ENCODE measurements at places on chromosomes 7 and 10.
A peak's percentile ranks its signal among the peaks of the same experiment; 100 is the strongest.

- DNase-seq, result no peak
Observed at GRCh38 chr7:28615091-28615490, 202.8 kb downstream of the CREB5 start.

DNA sequence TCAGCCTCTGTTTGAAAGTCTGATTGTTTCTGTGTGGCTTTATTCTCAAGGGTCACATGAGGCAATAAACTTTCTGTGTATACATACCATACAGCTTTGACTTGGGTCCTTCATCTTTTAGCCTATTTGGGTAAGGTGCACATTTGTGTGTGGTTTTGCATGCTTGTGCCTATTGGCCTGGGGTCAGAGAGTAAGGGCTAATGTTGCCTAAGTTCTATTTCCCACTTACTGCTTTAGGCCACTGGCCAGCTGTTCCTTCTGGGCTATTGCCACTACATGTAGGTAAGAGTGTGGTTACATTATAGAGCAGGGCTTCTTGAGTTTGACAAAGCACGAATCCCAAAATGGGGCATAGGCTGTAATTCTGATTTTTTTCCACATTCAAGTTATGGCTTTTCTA lies 21.8 kb downstream of the BBIP1 start:
- no peak for DNase-seq

GRCh38 chr7:36390199-36391090 lies 783 bp downstream of the ANLN start:
- peak; percentile 81 for DNase-seq

- DNase-seq, result no peak
Observed at GRCh38 chr10:78537018-78537417, 503.4 kb downstream of the RPS24 start.

DNA sequence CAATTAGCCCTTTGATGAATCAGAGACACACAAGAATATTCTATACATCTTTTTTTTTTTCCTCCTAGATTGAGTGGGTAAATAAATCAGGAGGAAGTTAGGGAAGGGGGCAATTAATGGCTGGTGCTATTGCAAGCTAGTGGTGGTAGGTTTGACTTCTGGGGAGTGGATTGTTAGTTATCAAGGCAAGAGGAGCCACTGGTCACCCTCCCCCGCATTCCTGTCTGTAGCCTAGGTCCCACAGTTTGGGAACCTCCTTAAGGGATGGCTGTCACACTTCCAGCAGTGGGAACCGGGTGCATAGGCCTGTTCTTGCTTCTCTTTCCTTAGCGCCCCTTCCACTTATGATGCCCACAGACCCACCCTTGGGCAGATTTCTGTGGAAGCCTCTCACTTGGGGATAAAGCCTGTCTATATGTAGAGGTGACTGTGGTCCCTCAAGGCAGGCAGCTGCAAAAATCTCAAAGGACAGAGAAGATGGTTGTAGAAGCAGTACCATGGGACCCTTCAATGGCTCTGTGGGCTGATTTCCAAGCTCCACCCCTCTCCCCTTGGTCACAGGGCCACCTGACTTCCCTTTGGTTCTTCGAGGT lies 2.3 kb upstream of the ADCK2 start:
- no peak for DNase-seq

GRCh38 chr7:50684011-50684712 lies 98.5 kb downstream of the GRB10 start:
- DNase-seq, result no peak

DNA sequence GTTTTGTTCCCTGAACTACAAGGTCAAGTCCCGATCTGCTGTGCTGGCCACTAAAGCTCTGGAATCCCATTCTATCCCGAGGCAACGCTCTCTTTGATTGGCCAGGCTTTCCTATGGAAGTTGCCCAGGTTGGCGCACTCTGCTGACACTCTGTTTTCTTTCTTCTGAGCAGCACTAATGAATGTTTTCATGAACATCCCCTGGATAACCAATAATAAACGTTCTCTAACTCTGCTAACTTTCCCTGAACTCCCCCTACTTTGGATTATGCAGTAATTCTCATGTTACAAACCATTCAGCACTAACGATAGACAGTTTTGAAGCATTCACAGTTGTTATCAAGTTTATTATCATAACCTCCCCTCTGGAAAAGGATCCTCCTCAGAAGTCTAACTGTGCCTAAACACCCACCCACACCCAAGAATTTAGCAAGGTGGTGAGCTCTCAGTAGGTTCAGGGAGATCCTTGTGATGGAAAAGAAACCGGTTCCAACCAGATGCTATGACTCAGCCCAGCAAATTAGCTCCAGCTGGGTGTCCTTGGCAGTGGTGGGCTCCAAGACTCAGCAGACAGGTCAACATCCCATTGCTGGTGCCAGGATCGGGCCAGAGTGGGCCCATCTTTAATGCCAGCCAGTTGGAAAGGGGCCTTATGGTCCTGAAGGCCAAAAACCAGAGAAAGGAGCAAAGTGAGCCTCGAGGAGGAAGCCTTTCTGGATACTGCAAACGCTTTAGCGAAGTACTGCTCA lies 68.4 kb downstream of the CREB3L2 start:
- peak; percentile 47 for DNase-seq

- peak; percentile 96 for DNase-seq
Observed at GRCh38 chr7:123210986-123211385, 11.2 kb upstream of the SLC13A1 start.

GRCh38 chr10:95430231-95430951 lies 130.8 kb downstream of the SORBS1 start:
- DNase-seq, result peak; percentile 40

GRCh38 chr7:25952261-25953057 lies 199.5 kb upstream of the NFE2L3 start:
- no peak for DNase-seq

DNA sequence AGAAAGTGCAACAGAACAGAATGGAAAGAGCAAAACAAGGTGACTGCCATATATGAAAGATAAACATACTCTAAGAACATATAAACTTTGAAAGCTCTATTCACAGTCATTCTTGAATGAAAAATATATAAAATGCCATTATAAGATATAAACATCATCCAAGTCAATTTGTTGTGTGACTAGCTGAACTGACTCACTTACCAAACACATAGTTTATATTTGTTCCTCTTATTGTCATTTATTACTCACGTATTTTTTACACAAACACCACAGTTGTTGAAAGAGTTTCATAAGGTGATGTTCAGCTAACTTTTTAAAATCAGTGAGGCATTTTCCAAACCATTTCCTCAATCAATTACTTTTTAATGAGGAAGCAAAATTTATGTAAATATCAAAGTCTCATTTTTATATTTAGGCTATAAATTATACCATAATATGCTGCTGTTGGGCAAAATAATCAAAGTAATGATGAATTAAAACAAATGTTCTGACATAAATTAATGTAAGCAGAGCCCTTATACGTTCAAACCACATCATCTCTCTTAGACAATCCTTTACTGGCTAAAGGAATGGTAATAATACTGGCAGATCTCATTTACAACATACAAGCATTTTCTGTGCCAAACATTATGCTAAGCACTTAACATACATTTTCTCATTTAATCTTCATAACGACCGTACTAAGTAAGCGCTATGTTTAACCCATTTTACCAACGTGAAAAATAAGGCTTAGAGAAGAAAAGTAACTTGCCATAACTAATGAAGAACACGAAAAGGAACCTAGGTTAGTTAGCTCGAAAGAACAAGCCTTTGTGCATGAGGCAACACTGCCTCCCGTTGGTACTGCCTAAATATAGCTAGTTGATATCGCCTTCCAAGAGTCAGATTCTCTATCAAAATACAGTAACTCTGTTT lies 7.3 kb downstream of the LRRN3 start:
- DNase-seq, result peak; percentile 35

DNA sequence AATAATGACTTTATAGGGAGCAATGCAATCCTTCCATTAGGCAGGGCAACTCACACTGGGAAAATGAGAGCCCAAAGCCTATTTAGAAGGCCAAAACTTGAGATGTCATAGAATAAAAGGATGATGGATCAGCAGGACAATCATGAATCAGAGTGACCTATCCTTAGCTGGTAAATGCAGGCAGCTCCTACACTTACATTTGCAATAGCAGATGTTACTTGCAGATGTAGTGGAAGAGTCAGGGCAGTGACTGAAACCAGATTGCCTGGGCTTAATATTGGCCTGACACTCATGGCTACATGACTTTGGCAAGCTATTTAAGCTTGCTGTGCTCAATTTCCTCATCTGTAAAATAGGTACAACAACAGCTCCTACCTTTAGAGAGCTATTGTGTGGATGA lies 98.7 kb downstream of the PRTFDC1 start:
- DNase-seq, result peak; percentile 52

- DNase-seq, result no peak
Observed at GRCh38 chr7:39069031-39069430, 91.3 kb downstream of the POU6F2 start.

DNA sequence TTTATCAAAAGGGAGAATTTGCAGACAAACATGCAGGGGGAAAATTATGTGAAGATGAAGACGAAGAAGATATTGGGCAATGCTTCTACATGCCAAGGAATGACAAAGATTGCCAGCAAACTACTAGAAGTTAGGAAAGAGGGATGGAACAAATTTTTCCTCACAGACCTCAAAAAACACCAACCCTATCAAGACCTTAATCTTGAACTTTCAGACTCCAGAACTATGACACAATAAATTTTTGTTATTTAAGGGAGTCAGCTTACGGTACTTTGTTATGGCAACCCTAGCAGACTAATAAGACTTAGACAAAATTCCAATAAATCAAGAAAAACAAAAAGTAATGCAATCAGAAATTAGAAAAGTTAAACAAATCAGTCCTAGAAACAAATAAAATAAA lies 280.0 kb upstream of the GNAI1 start:
- peak; percentile 91 for DNase-seq

DNA sequence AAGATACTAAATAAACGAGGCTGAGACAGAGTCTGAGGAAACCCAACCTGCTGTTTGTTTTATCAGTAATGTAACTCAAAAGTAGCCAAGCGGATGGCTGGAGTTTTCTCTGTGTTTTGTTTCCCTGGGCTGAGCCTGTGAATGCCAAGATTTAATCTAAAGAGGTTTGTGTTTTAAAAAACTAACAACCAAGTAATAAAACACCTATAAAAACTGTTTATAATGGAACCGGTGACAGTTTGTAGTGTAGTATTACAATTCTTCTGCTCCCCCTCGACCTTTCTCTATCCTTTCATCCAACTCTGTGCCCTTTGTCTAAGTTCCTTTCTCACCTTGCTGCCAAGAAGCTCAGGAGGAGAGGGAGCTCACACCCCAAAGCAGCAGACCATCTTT lies 2.6 kb upstream of the KAT6B start:
- no peak for DNase-seq

GRCh38 chr10:17989908-17990767 lies 38.4 kb downstream of the SLC39A12 start:
- peak; percentile 80 for DNase-seq

DNA sequence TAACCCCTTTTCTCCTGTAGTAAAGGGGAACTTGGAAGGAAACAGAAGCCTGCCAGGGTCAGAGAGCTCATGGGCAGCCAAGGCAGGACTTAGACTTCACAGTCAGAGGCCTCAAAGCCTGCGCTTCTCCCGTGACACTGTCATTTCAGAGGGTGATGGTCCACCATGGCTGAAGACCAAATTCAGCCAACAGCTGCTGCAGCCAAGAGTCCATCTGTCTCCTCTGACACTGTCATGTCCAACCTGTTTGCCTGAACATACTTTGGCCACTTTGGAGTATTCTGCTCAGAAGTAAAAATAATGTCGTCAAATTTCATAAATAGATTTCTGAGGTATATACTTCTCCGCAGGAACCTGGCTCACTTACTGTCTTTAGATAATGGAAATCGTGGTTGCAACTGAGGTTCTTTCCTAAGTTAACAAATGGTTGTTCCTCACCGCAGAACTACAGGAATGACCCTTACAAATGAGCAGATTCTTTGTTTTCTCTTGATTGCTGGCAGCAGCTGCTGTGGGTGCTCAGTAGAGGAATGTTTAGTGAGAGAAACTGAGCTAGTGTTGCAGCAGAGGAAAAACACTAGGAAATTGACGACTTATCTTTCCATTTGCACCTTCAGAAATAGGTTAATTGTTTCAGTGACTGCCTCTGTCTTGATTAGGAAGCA lies 626.5 kb downstream of the SDK1 start:
- DNase-seq, result peak; percentile 24

- DNase-seq, result no peak
Observed at GRCh38 chr10:65900271-65900670, 1025.6 kb upstream of the LRRTM3 start.

GRCh38 chr7:48004638-48005037 lies 24.3 kb downstream of the SUN3 start:
- DNase-seq, result no peak

- no peak for DNase-seq
Observed at GRCh38 chr7:27476493-27476892, 186.2 kb downstream of the HIBADH start.

DNA sequence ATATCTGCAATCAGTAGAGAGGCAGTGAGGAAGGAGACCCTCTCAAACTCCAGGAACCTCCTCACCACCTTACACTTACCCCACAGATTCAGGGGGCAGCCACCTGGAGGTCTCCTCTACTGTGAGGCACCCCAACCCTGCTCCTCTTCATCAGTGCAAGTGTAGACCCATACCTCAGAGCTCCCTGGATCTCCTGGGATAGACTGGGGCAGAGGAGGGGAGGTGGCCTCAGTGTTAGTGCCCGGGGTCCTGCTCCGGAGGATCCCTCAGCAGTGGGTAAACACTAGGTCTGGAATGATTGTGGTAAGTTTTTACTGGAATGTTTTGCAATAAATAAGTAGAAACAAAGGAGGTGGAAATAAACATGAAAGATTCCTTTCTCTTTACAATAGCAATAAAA lies 31.1 kb downstream of the ANTXRL start:
- DNase-seq, result no peak

GRCh38 chr7:132065193-132065988 lies 509.0 kb upstream of the PODXL start:
- peak; percentile 95 for DNase-seq

- DNase-seq, result peak; percentile 34
Observed at GRCh38 chr10:71729161-71729636, 9.6 kb upstream of the C10orf105 start.

DNA sequence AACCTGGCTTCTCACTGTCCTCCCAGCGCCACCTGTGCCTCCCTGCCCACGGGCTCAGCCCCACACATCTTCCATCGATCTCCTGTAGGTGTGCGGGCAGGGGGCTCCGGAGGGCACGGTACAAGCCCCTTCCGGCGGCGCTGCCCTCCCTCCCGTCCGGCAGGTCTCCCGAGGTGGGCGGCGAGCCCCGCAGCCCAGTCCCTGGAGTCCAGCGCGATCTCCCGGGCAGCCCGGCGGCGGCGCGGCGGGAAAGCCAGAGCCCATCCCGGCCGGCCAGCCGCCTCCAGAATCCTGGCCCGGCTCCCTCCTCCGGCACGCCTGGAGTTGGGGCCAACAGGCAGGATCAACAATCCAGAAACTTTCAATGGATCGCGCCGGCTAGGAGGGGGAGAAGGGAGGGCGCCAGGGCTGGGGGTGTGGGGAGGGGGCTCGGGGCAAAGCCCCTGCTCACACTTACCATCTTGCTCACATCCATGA lies 100.1 kb downstream of the HIP1 start:
- DNase-seq, result no peak

GRCh38 chr7:50145801-50146338 lies 52.8 kb upstream of the ZPBP start:
- no peak for DNase-seq

GRCh38 chr7:35365523-35365922 lies 111.6 kb upstream of the TBX20 start:
- DNase-seq, result no peak
